Jurkat, Clone E6-1 (cell line): ENCODE measurements at places on chromosomes 2 and 18.
A peak's percentile ranks its signal among the peaks of the same experiment; 100 is the strongest.

GRCh38 chr2:37318401-37318800 is 6.2 kb downstream of the PRKD3 start:
- no peak for DNase-seq

- no peak for DNase-seq
Observed at GRCh38 chr2:88320076-88320773, 132.3 kb downstream of the FOXI3 start.

DNA sequence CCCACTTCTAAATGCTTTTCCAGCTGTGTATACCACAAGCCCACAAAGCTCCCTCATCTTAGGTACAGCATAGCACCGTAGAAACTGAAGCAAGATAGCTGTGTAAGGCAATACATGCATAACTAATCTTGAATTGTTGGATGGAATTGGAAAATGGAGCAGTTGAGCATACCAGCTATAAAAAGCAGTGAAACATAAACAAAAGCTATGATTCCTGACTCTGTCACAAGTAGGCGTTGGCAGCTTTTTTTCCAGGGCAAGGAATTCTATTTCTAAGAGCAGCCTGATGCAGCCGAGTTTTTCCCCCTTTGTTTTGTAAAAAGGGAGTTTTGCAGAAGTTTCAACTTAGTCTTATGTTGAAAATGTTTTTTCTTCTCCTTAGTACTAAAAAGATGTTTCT is 32.4 kb downstream of the MOGAT1 start:
- peak; percentile 55 for DNase-seq

DNA sequence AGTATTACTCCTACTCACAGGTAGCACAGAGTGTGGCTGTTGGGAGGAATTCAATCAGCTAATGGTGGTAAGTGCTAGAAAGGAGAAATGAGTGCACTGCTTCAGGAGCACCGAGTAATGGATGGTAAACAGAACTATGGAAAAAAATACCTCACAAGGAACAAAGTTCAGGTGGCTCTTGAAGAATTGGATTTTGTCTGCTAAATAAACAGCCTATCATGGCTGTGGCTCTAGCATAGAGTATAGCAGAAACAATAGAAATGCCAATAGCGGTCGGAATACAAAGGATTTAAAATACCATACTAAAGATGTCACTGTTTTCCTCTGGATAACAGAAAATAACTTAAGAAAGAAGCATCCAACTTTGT is 482.5 kb downstream of the NUP35 start:
- DNase-seq: no peak

- no peak for DNase-seq
Observed at GRCh38 chr18:27378431-27379095, 193.5 kb upstream of the CHST9 start.

DNA sequence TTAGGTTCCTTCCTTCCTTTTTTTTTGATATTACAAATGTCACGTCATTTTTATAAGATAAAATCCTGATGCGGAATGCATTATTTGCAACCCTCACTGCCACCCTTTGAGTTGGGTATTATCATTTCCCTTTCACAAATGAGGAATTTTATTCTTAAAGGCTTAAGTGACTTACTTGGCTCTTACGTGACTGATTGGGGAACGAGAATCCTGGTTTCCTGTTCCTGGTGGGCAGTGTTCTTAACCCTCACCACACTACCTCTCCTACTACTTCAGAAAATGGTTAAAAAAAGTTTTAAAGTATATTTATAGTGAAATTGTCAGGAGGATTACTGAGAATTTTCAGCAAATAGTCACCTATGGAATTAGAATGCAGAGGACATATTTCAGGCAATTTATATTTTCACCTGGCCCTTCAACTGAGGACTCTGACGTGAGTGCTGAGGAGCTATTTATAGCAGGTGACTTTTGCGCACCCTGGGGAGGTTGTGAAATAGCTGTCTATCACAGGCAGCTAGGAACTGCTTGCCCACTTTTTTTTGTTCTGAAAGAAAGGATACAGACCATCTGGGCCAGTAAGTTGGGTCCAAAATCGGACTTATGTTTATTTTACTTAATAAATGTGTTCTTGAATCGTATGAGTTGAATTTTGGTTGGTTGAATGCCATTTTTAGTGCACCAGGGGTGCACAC is 18.7 kb upstream of the RASGRP3 start:
- no peak for DNase-seq

- DNase-seq: no peak
Observed at GRCh38 chr18:30967701-30968100, 74.8 kb downstream of the DSC3 start.
